ENCODE measurements at places on chromosomes 16 and 17.

DNA sequence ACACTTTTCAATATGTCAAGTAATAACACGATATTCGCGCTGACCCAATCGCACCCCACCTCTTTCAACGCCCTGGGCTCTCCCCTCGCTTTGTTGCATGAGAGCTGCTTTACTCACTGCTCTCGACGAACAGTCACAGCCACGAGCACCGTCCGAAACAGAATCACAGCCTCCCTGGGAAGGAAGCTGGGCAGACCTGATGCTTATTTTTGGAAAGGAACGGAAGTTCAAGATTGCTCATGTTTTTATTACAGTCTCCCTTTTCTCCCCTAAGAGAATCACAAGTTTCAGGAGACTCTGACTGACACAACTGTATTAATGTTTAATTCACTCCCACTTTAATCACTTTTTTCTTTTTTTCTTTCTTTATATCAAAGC lies 67.8 kb downstream of the ANKRD11 start:
- no peak overlapping the region for H3K4me3 ChIP-seq
- DNase-seq = no peak
- no peaks in the 10 kb centered on the region for H3K36me3 ChIP-seq
- peaks cover 30% of the 10 kb centered on the region for H3K4me1 ChIP-seq
- no peak overlapping the region for H3K27ac ChIP-seq

- H3K27ac ChIP-seq = no peak overlapping the region
- DNase-seq = no peak
- H3K27me3 ChIP-seq = no peaks in the 10 kb centered on the region
- no peaks in the 10 kb centered on the region for H3K4me1 ChIP-seq
Measured at GRCh38 chr16:63787014-63787413, 1334.8 kb downstream of the CDH11 start.

DNA sequence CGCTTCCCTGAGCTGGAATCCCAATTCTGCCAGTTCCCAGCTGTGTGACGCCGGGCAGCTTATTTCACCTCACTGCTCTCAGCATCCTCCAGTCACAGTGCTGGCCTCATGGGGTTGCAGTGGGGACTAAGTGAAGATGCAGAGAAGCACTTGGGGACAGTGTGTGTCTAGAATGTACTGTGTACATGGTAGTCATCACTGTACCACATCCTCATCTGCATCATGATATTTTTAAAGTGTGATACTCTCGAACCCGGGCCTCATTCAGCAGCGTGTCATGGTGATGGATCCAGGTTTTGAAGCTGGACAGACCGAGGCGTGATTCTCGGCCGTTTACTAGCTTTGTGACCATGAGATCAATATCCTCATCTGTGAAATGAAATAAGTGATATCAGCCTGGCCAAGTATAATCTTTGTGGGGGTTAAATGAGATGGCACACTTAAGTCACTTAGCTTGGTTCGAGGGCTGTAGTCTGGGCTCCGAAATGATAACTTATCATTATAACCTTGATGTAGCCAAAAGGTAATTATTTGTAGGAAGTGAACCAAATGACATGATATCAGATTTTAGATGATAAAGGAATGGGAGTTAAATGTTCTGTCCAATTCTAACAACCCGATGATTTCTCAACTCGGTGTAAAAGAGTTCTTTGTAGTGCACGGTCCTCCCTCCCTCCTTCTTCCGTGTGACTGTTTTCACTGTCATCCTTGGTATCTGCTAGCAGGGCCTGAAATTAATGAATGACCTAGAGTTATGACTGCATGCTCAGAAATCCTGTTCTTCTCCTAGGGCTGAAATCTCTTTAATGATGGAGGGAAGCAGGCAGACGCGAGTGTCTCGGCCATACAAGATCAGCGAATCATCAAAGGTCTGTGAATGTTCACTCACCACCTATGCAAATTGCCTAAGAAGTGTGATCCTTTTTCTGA lies 2.0 kb downstream of the KLHL36 start:
- no peaks in the 10 kb centered on the region for H3K27me3 ChIP-seq
- H3K36me3 ChIP-seq = no peaks in the 10 kb centered on the region
- H3K27ac ChIP-seq = peak overlapping the region; percentile 89
- H3K4me1 ChIP-seq = peaks cover 4% of the 10 kb centered on the region
- DNase-seq = no peak
- no peak overlapping the region for H3K4me3 ChIP-seq

GRCh38 chr17:17235212-17236174 lies 1.5 kb downstream of the FLCN start:
- peak overlapping the region; percentile 84 for H3K4me3 ChIP-seq
- peak; percentile 21 for DNase-seq
- peaks cover 24% of the 10 kb centered on the region for H3K36me3 ChIP-seq
- no peaks in the 10 kb centered on the region for H3K4me1 ChIP-seq
- H3K27ac ChIP-seq = peak overlapping the region; percentile 92

- DNase-seq = no peak
- no peaks in the 10 kb centered on the region for H3K4me1 ChIP-seq
- no peak overlapping the region for H3K27ac ChIP-seq
- H3K4me3 ChIP-seq = no peak overlapping the region
Measured at GRCh38 chr16:71569621-71570020, 7.3 kb downstream of the TAT start.

DNA sequence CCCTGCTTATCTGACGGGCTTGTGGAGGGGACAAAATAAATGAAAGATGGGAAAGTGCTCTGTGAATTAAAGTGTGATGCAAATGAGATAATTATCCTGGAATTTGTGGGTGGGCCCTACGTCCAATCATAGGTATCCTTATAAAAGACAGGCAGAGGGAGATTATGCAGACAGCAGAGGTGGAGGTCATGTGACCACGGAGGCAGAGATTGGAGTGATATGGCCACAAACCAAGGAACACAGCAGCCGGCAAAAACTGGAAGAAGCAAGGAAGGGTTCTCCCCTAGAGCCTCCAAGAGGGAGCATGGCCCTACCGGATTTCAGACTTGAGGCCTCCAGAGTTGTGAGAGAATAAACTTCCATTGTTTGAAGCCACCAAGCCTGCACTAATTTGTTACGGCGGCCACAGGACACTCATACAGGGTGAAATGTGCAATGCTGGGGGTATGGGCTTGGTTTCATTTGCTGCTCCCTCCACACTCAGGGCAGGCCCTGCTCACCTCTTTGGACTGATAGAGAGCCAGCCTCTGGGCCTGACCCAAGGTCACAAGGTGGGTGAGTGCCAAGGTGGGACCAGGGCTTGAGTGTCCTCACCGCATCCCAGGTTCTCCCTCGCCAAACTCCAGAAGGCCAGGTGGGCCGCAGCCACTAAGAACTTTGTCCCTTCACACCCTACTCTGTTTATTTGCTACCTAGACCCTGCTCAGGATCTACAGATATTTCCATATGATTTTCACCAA lies 149.6 kb upstream of the TNRC6C start:
- no peak overlapping the region for H3K27ac ChIP-seq
- H3K4me1 ChIP-seq = no peaks in the 10 kb centered on the region
- DNase-seq = no peak

- H3K4me3 ChIP-seq = peak overlapping the region; percentile 3
- H3K27me3 ChIP-seq = no peaks in the 10 kb centered on the region
- no peaks in the 10 kb centered on the region for H3K36me3 ChIP-seq
- H3K4me1 ChIP-seq = no peaks in the 10 kb centered on the region
- peak; percentile 57 for DNase-seq
Measured at GRCh38 chr17:74444406-74444805, 12.5 kb downstream of the GPRC5C start.

DNA sequence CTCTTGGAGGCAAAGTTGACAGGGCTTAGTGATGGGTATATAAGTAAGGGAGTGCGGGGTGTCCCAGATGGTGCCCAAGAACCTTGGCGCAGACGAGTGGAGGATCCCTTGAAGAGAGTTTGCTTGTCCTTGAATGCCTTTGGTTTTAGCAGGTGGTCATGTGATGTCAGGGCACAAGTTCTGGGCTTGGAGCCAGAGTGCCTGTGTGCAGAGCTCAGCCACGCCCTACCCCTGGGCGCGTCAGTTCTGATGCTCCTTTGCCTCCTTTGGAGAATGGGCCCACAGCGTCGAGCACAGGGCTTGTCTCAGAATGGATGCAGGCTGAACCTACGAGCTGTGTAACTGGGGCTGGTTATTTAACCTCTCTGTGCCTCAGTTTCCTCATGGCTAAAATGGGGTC lies 412.2 kb upstream of the EEF2KMT start:
- H3K4me1 ChIP-seq = no peaks in the 10 kb centered on the region
- no peaks in the 10 kb centered on the region for H3K36me3 ChIP-seq
- H3K27ac ChIP-seq = no peak overlapping the region
- DNase-seq = no peak
- H3K4me3 ChIP-seq = no peak overlapping the region

DNA sequence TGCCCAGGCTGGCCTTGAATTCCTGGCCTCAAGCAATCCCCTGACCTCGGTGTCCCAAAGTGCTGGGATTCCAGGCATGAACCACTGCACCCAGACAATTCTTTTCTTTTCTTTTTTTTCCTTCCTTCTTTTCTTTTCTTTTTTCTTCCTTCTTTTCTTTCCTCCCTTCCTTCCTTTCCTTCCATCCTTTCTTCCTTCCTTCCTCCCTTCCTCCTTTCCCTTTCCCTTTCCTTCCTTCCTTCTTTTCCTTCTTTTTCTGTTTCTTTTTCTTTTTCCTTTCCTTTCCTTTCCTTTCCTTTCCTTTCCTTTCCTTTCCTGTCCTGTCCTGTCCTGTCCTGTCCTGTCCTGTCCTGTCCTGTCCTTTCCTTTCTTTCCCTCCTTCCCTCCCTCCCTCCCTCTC lies 44.6 kb downstream of the PLCG2 start:
- H3K4me1 ChIP-seq = peaks cover 5% of the 10 kb centered on the region
- no peak for DNase-seq
- no peak overlapping the region for H3K27ac ChIP-seq
- H3K4me3 ChIP-seq = no peak overlapping the region
- H3K36me3 ChIP-seq = no peaks in the 10 kb centered on the region

GRCh38 chr17:75065562-75066151 lies 18.6 kb downstream of the KCTD2 start:
- peaks cover 53% of the 10 kb centered on the region for H3K36me3 ChIP-seq
- DNase-seq = no peak
- peaks cover 1% of the 10 kb centered on the region for H3K4me1 ChIP-seq
- no peak overlapping the region for H3K27ac ChIP-seq
- no peak overlapping the region for H3K4me3 ChIP-seq

DNA sequence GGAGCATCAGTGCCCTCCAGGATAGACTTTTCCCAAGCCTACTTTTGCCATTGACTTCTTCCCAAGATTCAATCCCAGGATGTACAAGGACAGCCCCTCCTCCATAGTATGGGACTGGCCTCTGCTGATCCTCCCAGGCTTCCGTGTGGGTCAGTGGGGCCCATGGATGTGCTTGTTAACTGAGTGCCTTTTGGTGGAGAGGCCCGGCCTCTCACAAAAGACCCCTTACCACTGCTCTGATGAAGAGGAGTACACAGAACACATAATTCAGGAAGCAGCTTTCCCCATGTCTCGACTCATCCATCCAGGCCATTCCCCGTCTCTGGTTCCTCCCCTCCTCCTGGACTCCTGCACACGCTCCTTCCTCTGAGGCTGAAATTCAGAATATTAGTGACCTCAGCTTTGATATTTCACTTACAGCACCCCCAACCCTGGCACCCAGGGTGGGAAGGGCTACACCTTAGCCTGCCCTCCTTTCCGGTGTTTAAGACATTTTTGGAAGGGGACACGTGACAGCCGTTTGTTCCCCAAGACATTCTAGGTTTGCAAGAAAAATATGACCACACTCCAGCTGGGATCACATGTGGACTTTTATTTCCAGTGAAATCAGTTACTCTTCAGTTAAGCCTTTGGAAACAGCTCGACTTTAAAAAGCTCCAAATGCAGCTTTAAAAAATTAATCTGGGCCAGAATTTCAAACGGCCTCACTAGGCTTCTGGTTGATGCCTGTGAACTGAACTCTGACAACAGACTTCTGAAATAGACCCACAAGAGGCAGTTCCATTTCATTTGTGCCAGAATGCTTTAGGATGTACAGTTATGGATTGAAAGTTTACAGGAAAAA lies 9.7 kb upstream of the CYLD start:
- H3K4me3 ChIP-seq = no peak overlapping the region
- H3K36me3 ChIP-seq = no peaks in the 10 kb centered on the region
- H3K27ac ChIP-seq = no peak overlapping the region
- no peak for DNase-seq

- H3K27ac ChIP-seq = no peak overlapping the region
- DNase-seq = no peak
- no peaks in the 10 kb centered on the region for H3K27me3 ChIP-seq
Measured at GRCh38 chr17:2889256-2889655, 93.0 kb downstream of the RAP1GAP2 start.

DNA sequence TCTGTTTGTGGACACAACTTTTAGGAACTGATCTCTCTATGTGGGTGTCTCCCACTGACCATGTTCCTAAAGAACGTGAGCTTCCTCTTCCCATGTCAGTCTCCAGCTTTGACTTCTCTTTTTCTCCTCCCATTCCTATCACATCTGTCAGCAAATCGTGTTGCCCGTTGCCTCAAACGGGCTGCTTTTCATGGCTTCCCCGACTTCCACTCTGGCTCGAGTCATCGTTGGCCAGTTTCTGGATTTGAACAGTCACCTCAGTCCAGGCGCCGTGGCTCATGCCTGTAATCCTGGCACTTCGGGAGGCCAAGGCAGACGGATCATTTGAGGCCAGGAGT lies 5.4 kb downstream of the ABCC1 start:
- no peaks in the 10 kb centered on the region for H3K36me3 ChIP-seq
- DNase-seq = no peak
- no peak overlapping the region for H3K27ac ChIP-seq
- H3K4me1 ChIP-seq = peaks cover 36% of the 10 kb centered on the region
- no peaks in the 10 kb centered on the region for H3K27me3 ChIP-seq

- no peak overlapping the region for H3K27ac ChIP-seq
- no peaks in the 10 kb centered on the region for H3K27me3 ChIP-seq
- no peaks in the 10 kb centered on the region for H3K36me3 ChIP-seq
- H3K4me3 ChIP-seq = no peak overlapping the region
- DNase-seq = no peak
Measured at GRCh38 chr17:9979463-9979995, 74.5 kb upstream of the RCVRN start.

GRCh38 chr16:87740441-87740840 lies 25.3 kb downstream of the KLHDC4 start:
- no peak overlapping the region for H3K27ac ChIP-seq
- no peak for DNase-seq
- peaks cover 68% of the 10 kb centered on the region for H3K36me3 ChIP-seq
- no peaks in the 10 kb centered on the region for H3K27me3 ChIP-seq
- no peaks in the 10 kb centered on the region for H3K4me1 ChIP-seq
- H3K4me3 ChIP-seq = no peak overlapping the region

DNA sequence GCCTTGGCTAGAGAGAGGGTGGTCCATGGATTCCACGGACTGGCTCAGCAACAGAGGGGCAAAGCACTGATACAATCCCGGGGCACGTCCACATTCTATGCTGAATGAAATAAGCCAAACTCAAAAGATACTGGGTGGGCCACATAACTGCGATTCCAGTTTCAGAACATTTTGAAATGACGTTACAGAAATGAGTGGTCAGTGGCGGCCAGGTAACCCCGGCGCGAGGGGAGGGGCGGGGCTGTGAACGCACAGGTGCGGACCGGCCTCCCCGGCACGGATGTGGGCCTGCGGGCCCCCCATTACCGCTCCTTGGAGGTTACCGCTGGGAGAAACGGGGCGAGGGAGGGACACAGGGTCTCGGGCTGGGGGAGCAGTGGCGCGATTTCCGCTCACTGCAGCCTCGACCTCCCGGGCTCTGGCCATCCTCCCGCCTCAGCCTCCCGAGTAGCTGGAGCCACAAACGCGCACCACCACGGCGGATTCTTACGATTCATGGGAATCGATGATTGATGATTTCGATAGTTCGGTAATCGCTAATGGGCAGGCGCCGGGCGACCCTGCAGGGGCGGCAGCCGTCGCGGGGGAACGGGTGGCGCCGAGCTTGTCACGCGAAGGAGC lies 559 bp downstream of the MVD start:
- no peaks in the 10 kb centered on the region for H3K36me3 ChIP-seq
- H3K4me3 ChIP-seq = peak overlapping the region; percentile 88
- DNase-seq = no peak
- H3K27me3 ChIP-seq = no peaks in the 10 kb centered on the region
